ENCODE measurements at places on chromosomes 13 and 19.

GRCh38 chr19:16068696-16069259 lies 7.5 kb upstream of the TPM4 start:
- H3K36me3 ChIP-seq = no peaks in the 10 kb centered on the region
- H3K27ac ChIP-seq = no peak overlapping the region
- H3K27me3 ChIP-seq = peaks cover 9% of the 10 kb centered on the region
- no peaks in the 10 kb centered on the region for H3K4me1 ChIP-seq

- no peaks in the 10 kb centered on the region for H3K4me1 ChIP-seq
- no peak overlapping the region for H3K27ac ChIP-seq
- no peak for DNase-seq
- H3K4me3 ChIP-seq = no peak overlapping the region
- no peaks in the 10 kb centered on the region for H3K36me3 ChIP-seq
- H3K27me3 ChIP-seq = no peaks in the 10 kb centered on the region
Observed at GRCh38 chr13:24220086-24220703, 59.7 kb downstream of the SPATA13 start.

DNA sequence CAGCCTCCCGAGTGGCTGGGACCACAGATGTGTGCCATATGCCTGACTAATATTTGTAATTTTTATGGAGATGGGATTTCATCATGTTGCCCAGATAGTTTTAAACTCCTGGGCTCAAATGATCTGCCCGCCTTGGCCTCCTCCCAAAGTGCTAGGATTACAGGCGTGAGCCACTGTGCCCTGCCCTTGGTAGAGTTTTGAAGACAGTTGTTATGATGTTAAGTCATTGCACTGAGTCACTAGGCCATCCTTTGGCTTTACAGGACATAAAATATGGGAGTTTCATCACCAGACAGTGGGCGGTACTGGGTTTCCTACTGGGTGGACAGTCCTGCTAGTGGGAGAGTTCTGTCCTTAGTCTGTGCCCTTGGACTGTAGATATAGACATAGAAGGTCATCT lies 282.5 kb downstream of the ATP8A2 start:
- peak; percentile 33 for DNase-seq
- H3K4me1 ChIP-seq = peaks cover 7% of the 10 kb centered on the region
- H3K4me3 ChIP-seq = no peak overlapping the region
- no peaks in the 10 kb centered on the region for H3K36me3 ChIP-seq
- H3K27me3 ChIP-seq = no peaks in the 10 kb centered on the region
- no peak overlapping the region for H3K27ac ChIP-seq

DNA sequence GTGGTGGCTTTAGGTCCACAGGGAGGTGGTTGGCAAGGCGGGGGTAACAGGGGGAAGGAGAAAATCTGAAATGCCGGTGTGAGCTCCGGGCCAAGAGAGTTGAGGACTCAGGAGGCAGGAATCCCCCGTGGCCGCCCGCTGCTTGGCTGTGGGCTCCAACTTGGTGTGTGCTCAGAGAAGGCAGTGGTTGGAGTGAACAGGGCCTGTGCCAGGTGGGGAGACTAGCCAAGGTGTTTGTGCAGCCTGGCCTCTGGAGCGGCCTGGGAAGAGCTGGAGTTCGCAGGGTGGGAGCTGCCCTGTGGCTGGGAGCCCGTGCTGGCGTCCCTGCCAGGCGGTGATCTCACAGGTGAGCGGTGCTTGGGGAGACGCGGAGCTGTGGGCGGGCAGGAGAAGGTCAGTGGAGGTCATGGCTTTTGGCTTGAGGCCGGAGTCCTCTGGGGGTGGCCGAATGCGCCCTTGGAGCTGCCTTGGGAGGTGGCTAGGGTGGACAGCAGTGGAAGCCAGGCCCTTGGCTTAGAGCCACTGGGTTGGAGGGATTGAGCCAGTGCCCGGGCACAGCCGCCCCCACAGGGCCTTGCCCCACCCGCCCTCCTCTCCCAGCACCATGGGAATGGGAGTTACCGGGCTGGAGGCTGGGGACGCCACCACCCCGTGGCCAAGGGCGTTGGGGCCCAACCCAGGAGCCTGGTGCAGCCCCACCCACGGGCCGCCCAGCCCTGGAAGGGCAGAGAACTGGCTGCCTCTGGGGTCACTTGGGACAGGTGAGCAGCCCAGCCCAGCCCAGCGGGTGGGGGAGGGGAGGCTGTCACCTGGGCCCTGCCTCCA lies 7.1 kb upstream of the CIRBP start:
- peak overlapping the region; percentile 78 for H3K4me3 ChIP-seq
- H3K27me3 ChIP-seq = no peaks in the 10 kb centered on the region
- peak; percentile 87 for DNase-seq
- peak overlapping the region; percentile 85 for H3K27ac ChIP-seq
- H3K36me3 ChIP-seq = no peaks in the 10 kb centered on the region
- peaks cover 49% of the 10 kb centered on the region for H3K4me1 ChIP-seq

- no peak for DNase-seq
- H3K27me3 ChIP-seq = no peaks in the 10 kb centered on the region
- peaks cover 8% of the 10 kb centered on the region for H3K36me3 ChIP-seq
- H3K27ac ChIP-seq = no peak overlapping the region
- no peaks in the 10 kb centered on the region for H3K4me1 ChIP-seq
Observed at GRCh38 chr13:45510672-45511071, 45.9 kb downstream of the COG3 start.

GRCh38 chr13:110232756-110233155 lies 74.2 kb downstream of the COL4A1 start:
- DNase-seq = peak; percentile 58
- H3K4me3 ChIP-seq = peak overlapping the region; percentile 38
- H3K27ac ChIP-seq = peak overlapping the region; percentile 75

DNA sequence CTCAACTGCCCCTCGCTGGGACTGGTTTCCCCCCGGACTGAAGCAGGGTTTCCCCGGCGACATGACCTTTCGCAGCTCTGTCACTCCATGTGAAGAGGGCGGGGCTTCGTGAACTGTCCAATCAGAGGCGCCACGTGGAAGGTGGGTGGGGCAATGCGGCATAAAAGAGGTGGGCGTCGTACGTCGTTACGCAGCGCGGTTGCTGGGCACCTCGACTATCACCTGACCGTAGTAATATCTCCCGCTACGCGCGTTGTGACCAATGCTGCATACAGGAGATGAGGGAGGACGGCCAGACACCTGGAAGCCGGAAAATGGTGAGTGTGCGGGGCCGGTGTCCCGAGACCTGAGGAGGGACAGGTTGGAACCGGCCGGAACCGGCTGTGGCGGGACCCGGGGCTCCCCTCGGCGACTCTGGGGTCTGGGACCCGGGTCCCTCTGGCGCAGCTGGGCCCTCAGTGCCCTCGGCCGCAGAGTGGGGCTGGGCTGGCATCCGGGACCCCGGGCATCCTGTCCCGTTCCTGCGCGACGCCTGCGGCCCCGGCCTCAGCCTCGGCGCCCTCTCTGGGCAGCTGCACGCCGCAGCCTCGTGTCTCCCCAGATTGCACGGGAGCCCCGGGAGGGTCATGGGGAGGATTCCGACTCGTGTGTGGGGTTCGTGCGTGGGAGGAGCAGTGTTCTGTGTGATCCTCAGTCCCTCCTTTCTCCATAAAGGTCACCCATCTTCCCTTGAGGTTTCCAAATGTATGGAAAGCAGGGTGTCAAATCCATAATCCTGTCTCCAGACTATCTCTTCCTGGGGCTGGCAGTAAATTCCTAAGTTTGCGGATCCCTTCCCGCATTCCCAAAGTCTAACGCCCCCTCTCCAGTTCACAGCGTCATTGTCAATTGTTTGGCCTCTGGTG lies 32.2 kb downstream of the ZNF136 start:
- H3K36me3 ChIP-seq = peaks cover 20% of the 10 kb centered on the region
- no peaks in the 10 kb centered on the region for H3K27me3 ChIP-seq
- H3K4me3 ChIP-seq = peak overlapping the region; percentile 71
- peak overlapping the region; percentile 70 for H3K27ac ChIP-seq

GRCh38 chr13:46348961-46349360 lies 38.1 kb downstream of the RUBCNL start:
- H3K4me3 ChIP-seq = no peak overlapping the region
- no peaks in the 10 kb centered on the region for H3K36me3 ChIP-seq
- no peak overlapping the region for H3K27ac ChIP-seq
- no peaks in the 10 kb centered on the region for H3K27me3 ChIP-seq

DNA sequence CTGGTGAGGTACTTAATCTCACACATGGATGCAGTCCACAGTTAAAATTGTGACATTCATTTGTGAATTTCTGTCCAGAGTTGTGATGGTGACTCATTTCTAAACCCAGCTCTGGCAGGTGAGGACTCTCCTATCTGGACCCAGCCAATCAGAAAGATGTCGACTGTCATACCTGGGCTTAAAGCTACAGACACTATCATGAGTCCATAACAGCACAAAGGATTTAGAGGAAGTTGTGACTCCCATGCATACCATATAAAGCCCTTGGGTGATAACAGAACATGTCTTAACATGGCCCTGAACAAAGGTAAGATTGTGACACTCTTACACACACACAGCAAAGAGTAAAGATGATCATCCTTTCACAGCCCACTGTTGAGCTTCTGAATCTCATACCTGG lies 59.7 kb upstream of the ZNF724 start:
- H3K4me3 ChIP-seq = no peak overlapping the region
- no peaks in the 10 kb centered on the region for H3K27me3 ChIP-seq
- H3K4me1 ChIP-seq = no peaks in the 10 kb centered on the region
- no peak for DNase-seq
- H3K27ac ChIP-seq = no peak overlapping the region
- H3K36me3 ChIP-seq = no peaks in the 10 kb centered on the region

DNA sequence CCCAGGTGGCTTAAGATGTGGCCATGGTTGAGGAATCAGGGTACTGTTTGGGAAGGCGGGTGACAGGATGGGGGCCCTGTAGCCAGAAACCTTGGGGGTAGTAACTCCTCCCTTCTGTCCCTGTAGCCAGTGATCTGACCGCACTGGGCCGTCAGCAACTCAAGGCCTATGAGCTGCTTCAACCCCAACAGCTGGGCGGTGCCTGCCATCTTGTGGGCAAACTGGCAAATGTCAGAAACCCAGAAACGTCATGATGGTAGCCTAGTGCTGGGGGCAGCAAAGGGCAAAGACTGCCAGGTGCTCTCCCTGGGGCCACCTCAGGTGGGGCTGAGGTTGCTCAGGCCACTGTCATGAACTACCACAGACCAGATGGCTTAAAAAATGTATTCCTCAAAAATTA lies 3.5 kb downstream of the COPE start:
- peaks cover 16% of the 10 kb centered on the region for H3K4me1 ChIP-seq
- peak; percentile 49 for DNase-seq
- H3K27me3 ChIP-seq = no peaks in the 10 kb centered on the region
- H3K4me3 ChIP-seq = no peak overlapping the region
